NCI-H187 treated with DMSO at 0.1 percent for 48 hours (cell line): ENCODE measurements at places on chromosomes 7 and 10.

- DNase-seq = peak; percentile 10
Observed at GRCh38 chr7:31488562-31489203, 25.2 kb upstream of the ITPRID1 start.

DNA sequence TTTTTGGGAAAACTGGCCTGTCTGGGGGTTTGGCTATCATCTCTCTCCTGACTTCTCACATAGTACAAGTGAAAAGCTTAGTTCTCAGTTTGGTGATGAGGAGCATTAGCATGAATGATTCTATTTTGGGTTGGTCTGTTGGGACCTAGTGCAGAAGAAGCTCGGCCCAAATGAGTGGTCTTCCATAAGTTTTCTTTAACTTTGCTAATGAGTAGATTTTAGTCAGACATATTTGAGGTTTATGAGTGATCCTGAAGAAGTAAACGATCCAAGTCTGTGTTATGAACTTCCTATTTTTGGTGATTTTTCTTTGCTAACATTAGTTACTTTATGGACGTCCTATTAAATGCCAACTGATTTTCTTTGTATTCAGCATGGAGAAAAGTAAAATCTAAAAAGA is 51.7 kb upstream of the CALD1 start:
- DNase-seq = no peak

GRCh38 chr10:127210936-127211466 is 14.6 kb upstream of the INSYN2A start:
- no peak for DNase-seq

DNA sequence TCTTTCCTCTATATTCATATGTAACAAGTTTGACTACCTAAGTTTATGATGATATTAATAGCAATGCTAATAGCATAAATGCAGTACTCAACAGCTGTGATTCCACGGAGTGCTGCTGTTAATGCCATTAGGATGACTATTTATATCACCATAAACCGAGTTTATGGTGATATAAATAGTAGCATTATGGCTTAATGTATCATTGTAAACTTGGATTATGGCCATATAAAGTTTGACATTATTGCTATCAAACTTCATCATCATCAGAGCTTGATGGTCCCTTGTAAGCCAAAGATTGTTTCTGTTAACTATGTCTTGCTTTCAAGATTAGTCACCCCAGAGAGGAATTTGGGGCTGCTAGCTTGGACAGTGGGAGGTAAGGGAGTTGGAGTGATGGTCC is 612.4 kb upstream of the C7orf33 start:
- no peak for DNase-seq

GRCh38 chr10:78450807-78451485 is 417.3 kb downstream of the RPS24 start:
- no peak for DNase-seq

DNA sequence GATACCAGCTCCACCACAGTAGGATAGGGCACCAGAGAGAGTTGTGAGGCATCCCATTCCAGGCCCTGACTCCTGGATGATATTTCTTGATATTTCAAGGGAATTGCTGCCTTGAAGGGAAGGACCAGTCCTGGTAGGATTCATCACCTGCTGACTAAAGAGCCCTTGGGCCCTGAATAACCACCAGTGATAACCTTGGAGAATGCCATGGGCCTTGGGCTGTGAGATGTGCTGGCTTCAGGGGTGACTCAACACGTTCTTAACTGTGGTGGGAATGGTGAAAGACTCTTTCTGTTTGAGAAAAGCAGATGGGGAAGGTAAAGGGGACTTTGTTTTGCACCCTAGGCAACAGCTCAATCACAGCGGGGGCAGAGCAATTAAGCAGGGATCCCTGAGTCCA is 21.4 kb upstream of the ASZ1 start:
- no peak for DNase-seq

- no peak for DNase-seq
Observed at GRCh38 chr7:14717816-14718215, 184.7 kb downstream of the DGKB start.

GRCh38 chr10:29473406-29474100 is 161.2 kb downstream of the SVIL start:
- DNase-seq = no peak

DNA sequence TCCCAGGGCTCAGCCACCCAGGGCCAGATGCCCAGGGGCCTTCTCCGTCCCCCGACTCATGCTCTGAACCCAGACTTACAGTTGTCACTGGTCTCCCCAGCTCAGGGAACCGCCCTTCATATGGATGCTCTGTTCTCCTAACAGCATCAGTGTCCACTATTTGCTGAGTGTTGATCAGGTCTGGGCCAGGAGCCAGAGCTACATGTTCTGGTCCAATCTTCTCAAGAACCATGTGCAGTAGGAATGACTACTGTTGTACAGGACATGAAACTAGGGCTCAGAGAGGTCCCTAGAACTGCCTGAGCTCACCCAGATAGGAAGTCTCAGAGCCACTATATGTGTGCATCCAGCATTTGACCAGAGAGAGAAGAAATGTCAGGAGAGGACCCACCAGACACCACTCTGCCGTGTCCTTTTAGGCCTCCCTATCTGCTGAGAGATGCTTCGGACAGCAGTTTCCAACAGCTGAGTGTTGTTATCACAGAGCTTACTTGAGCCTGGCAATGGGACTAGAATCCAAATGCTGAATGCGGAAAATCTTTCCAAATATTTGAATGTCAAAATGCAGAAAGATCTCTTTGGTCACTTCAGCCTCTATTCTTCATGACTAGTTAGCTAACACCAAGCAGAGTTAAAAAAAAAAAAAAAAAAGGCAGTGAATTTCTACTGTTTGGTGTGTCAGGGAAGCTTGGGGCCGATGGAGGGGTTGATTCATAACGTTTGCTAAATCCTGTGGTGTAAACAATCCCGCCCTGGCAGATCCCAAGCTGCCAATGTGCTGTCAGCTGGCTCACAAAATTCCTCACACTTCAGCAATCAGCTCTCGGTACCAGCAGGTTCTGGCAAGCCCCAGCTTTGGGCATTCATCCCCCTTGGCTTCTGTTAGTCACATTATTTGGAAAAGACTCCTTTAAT is 246.1 kb downstream of the TNS3 start:
- no peak for DNase-seq

- DNase-seq = no peak
Observed at GRCh38 chr7:138254444-138254843, 178.2 kb downstream of the AKR1D1 start.

GRCh38 chr10:1141261-1141660 is 85.1 kb downstream of the WDR37 start:
- DNase-seq = no peak

GRCh38 chr7:128941323-128941890 is 3.7 kb downstream of the IRF5 start:
- DNase-seq = no peak

DNA sequence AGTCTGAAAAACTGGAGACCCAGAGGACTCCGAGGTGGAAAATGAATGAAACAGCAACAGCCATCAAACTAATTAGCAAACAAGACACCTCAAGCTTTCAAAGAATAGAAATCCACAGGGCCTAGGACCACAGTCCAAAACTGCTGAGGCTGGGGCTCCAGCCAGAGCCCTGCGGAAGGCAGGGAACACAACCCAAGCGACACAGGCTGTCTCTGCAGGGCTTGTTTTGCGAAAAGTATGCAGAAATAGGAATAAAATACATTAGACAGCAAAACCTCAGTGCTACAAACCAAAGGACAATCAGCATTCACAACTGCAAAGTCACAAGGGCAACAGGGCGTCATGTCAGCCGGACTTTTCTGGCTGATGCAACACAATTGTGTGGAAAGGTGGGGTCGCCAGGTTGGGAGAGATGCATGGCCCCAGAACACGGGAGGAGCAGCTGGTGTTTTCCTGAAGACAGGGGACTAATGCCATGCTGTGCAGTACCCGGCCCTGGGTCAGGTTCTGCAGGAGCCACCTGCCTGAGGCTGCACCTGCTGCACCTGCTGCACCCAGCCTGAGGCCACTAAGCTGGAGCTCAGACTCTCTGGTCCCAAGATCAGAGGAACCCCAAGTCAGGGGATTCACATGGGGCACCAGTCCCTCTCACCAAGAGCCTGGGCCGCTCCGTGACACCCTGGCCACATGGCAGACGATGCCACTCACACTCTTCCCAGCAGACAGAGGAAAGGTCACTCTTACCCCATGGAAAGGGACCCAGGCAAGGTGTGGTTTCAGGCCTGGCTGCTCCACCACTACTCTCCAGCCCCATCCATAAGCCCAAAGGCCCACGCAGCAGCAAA is 74.2 kb downstream of the MAD1L1 start:
- no peak for DNase-seq

- DNase-seq = no peak
Observed at GRCh38 chr10:49645417-49645816, 31.6 kb downstream of the CHAT start.

DNA sequence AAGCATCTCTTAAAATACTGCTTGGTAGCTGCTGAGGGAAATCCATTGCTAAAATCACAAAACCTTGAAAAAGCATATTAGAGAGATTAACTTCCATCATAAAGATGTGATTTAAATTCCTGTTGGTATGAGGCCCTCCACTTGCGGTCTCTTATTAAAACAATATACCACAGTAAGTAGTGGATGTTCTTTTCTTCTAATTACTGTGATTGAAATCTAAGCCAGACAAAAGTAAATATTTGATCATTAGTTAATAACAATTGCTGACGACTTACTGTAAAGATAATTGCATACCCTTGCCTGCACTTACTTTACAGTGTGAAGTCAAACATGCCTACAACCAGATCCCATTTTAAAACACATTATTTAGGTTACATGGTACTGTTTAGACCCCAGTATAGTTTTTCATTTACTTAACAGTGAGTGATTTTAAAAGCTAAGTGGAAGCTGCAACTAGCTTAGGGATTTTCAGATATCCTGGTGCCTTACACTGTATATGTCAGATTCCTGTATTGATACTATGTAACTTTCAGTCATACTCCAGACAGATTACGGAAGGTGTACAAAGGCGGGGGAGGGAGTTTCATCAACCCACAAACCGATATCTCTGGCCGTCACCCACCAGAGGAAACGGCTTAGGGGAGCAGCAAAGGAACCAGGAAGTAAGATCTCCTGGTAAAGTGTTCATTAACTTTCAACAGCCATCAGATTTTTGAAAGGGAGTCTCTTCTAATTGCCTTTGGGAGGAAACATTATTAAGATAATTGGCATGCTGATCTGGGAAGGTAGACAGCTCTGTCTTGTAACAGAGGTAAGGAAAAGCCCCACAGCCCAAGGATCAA is 986 bp downstream of the NRP1 start:
- DNase-seq = no peak

DNA sequence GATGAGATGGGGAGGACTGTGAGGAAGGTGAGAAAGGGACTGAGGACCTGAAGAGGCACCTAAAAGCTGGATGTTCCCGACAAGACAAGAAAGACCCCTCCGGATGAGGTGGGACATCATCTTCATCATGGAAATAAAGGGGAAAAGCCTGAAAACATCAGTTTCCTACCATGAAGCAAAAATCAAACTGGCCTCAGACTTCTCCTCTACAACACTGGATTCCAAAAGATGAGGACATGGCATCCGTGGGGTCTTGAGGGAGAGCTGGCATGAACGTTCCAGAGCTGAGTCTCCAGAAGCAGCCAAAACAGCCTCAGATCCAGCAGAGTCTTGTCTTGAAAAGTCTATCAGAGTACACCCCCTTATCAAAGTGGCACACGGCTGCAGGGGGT is 44.5 kb downstream of the DIP2C start:
- DNase-seq = no peak

DNA sequence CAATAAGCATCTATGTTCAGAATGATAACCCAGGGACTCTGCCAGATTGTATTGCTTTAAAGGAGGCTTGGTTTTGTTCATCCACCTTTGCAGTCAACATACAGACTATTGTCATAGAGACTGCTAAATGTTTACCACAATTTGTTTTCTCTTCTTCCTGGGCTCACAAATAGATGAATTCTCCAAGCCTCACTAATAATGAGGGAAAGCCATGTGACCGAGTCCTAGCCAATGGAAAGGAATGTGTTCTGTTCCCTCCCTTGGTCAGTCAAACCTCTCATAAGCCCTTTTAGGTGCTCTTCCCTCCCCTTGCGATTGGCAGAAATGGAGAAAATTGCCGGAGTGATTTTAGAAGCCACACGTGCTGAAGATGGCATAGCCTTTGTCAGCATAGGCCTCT is 136.9 kb downstream of the RTKN2 start:
- no peak for DNase-seq

DNA sequence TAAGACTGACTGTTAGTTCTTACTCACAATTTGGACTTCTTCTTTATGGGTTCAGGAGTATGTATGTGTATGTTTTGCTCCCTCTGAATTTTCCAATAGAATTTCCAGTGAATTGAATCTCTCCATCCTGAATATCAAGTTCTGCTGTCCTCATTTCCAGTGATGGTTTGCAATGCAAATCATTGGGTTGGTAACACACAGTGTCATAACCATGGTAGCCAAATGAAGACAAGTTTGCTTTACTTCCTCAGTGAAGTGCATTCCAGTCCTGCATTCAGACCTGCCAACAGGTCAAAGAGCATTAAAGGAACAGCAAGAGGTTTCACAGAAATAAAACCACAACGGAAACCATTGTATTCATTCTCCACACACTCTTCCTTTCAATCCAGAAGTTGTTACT is 15.2 kb downstream of the ITPRID1 start:
- DNase-seq = no peak

- peak; percentile 55 for DNase-seq
Observed at GRCh38 chr10:87860156-87860795, 3.1 kb downstream of the KLLN start.

DNA sequence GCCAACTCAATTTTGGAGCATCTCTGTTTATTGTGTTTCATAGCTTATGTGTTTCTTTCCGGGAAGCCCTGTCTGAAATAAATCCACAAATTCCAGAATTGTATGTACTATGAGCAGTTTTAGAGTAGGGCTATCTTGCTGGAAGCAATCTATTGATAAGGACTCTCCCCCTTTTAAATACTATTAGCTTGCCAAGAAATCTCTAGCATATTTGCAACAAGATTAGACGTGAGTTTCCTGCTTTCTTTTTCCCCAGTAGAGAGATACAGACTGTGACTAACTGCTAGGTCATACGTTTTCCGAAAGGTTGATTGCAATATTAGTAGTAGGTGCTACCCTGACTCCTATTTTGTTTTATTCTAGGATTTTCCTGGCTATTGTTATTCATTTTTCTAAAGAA is 277.0 kb downstream of the MALRD1 start:
- DNase-seq = no peak

DNA sequence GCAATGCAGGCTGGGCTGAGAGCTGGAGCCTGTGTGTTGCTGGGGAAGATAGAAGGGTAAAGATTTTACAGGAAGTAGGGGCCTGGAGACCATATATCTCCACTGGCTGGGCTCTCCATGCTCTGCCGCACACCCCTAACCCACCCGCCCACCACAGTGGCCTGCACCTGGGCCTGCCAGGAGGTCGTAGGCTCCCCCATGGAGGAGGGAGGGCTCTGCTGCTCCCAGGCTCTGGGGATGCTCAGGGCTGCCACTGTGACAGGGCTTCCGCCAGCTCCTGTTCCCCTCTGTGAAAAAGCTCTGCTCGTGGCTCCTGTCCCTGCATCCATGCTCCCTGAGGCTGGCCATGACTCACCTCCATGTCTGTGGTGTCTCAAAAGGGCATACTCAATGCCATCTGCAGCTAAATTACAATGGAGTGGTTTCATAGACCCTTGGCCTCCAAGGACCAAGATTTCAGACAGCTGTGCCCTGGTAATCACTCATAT is 106.0 kb downstream of the CXCL12 start:
- DNase-seq = no peak

- DNase-seq = no peak
Observed at GRCh38 chr10:120732643-120733313, 118.4 kb upstream of the WDR11 start.
